Nucleus accumbens (tissue), 56 donors: ENCODE measurements at places on chromosomes 7 and 10.
A peak's percentile ranks its signal among the peaks of the same experiment; 100 is the strongest.

DNA sequence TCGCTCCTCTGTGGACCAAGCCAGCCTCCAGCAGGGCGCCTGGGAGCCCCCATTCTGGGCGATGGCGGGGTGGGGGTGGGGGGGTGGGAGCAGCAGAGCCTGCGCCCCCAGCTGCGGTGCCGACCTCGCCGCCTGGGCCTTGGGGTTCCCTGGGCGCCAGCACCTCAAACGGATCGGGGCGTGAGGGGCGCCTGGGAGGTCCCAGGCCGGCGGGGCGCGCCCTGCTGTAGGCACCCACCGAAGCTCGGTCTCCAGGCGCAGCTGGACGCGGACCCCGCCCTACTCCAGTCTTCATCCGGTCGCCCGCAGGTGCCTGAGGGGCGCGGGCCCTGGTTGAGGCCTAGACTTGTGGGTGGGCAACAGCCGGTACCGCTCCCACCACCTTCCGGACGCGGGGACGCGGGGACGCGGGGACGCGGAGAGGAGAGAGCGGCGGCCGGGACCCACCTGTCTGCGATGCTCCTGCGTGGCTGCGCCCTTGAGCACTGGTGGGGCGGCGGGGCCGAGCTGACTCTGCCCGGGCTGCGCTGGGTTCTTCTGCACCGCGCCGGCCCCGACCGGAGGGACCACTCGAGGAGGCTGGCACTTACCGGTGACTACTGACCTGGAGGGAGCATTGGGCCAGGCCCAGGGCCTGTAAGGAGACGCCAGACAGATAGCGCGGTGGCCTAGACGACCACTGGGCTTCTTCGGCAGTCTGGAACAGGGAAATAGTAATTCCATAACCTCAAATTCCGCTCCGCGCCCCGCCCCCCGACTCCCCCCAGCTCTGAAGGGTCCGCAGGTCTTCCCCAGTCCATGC, 5.5 kb upstream of the KCP start:
- DNase-seq = no peak

DNA sequence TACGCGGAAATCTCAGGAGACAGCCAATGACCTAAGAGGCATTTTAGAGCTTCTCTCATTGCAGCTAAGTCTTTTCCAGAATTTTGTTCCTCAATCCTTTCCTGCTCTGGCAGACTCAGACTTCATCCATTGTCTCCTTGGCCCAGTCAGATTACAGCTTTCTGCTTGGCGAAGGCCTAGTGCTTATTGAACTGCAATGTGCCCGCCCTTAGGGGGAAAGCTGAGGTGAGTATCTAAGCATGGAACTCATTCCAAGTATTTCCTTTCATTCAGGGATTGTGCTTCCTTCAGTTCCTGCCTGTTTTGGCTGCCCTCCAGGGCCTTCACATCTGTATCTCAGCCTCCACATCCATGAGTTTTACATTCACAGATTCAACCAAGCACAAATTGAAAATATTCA, 37.5 kb downstream of the PRLHR start:
- no peak for DNase-seq

GRCh38 chr10:69503001-69503895, 52.0 kb downstream of the TSPAN15 start:
- no peak for DNase-seq

- DNase-seq = no peak
Measured at GRCh38 chr10:56823849-56824248, 462.8 kb upstream of the ZWINT start.

GRCh38 chr7:91910171-91910570, 29.7 kb upstream of the MTERF1 start:
- no peak for DNase-seq

GRCh38 chr10:125844751-125845221, 21.4 kb downstream of the BCCIP start:
- no peak for DNase-seq

- DNase-seq = no peak
Measured at GRCh38 chr10:83820033-83820432, 319.3 kb upstream of the GHITM start.

- DNase-seq = no peak
Measured at GRCh38 chr10:15352201-15352600, 18.9 kb downstream of the FAM171A1 start.

- no peak for DNase-seq
Measured at GRCh38 chr7:51965454-51965853, 648.8 kb upstream of the COBL start.

GRCh38 chr7:37342688-37343471, 105.8 kb downstream of the ELMO1 start:
- DNase-seq = no peak

DNA sequence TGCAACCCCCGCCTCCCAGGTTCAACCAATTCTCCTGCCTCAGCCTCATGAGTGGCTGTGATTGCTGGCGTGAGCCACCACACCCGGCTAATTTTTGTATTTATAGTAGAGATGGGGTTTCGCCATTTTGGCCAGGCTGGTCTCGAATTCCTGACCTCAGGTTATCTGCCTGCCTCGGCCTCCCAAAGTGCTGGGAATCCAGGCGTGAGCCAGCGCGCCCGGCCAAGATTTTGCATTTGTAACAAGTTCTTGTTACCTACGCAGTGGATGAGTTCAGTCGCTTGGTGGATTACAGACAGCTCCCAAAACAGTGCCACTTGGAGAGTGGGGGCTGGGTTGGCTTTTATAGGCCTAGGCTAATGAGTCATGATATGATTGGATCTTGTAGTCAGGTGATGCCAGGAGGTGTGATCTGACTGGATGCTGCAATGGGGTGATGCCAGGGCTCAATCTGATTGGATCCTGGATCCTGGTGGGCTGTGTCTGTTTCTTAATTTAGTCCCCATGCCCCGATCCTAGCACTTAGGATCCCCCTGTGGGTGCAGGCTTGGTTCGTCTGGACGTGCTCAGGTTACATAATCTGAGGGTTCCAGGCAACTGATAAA, 20.3 kb downstream of the SBDS start:
- DNase-seq = no peak

- no peak for DNase-seq
Measured at GRCh38 chr7:107494315-107494751, 24.5 kb downstream of the GPR22 start.

GRCh38 chr10:48820699-48821098, 118.9 kb downstream of the LRRC18 start:
- DNase-seq = no peak

- no peak for DNase-seq
Measured at GRCh38 chr10:129364949-129365348, 102.1 kb upstream of the MGMT start.

DNA sequence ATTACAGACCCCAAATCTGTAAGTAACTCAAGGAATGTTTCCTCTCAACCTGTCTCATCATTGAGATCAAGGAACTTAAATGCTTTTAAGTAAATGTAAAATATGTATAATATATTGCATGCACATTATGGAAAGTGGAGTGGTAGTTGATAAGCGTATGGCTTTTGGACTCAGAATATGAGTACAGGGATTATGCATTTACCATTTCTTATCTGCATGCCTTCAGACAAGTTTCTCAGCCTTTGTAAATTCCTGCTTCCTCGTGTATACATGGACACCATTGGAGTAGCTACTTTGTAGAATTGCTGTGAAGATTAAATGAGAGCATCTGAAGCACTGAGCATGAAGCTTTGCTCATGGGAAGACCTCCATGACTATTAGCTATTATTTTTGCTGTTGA, 70.5 kb downstream of the CACNB2 start:
- DNase-seq = no peak

DNA sequence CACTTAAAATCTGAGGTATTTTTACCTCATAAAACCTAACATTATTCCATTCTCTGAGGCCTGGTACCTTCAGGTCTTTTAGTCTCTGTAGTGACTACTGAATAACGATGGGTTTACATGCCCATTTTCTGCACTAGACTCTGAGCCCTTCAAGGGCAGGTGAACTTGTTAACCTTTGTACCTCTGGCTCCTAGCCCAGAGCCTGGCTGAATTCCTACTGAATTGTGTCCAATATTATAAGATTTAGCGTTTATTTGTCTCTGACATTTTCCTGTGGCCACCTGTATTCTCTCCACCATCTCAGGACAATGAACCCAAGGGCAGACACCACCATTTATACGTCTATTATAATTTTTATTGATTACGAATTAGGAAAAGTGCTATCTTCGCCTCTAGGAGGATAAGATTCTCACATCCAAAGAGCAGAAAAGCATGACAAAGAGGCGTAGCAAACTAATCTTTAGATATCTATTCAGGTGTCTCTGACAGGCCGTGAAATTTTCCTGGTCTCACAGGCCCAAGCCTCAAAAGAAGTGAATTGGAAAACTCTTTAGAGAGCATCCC, 27.9 kb upstream of the HNRNPH3 start:
- DNase-seq = no peak

DNA sequence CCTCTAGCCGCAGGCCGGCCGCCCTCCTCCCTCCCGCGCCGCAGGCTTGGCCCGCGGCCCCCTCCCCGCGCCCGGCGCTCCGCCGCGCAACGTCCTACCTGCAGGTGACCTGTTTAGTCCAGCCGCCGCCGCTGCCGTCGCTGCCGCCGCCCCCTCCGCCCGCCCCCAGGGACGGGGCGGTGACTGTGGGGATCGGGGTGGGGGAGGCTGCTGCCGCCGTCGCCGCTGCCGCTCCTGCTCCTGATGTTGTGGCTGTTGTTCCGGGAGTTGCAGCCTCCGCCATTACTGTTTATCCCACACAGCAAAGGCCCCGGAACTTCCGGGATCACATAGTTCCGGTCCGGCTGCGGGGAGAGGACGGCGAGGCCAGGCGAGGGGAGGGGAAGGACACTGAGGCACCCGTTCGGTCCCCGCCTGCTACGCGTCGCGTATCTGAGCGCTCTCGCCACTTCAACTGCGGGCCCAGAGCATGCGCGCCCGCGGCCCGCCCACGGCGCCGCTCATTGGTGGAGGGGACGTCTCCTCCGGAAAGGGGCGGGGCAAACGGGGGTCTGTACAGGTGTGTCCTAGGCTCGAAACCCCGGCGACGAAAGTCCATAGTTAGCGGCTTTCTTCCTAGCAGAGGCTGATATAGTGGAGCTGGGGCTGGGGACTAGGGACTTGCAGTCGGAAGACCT, at the start of gene MKRN1:
TSS of gene MKRN1 (minus strand) at position 444 of the 677 bp plus-strand sequence. CDS start at position 283, 161 bp downstream.
- peak; percentile 95 for DNase-seq

DNA sequence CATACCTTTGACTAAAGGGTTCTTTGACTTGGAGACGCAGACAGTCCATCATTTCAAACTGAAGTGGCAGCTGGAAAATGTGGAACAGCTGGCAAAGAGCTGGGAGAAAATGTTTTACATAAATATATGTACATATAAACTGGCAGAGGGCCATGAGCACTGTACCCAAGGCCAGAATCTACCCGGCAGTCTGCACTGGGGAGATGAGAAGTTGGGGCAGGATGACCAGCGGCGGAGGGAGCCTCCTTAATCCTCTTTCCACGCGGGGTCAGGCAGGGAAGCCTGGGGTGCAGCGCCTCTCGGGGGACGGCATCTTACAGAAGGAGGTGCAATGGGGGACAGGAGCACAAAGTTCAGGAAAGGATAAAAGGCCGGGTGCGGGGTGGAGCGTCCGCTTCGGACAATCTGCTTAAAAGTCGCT, 1.3 kb downstream of the GLI3 start:
- no peak for DNase-seq
